ENCODE measurements at places on chromosomes 7 and 10.

- DNase-seq: no peak
Measured at GRCh38 chr10:93656155-93656554, 43.8 kb downstream of the PDE6C start.

DNA sequence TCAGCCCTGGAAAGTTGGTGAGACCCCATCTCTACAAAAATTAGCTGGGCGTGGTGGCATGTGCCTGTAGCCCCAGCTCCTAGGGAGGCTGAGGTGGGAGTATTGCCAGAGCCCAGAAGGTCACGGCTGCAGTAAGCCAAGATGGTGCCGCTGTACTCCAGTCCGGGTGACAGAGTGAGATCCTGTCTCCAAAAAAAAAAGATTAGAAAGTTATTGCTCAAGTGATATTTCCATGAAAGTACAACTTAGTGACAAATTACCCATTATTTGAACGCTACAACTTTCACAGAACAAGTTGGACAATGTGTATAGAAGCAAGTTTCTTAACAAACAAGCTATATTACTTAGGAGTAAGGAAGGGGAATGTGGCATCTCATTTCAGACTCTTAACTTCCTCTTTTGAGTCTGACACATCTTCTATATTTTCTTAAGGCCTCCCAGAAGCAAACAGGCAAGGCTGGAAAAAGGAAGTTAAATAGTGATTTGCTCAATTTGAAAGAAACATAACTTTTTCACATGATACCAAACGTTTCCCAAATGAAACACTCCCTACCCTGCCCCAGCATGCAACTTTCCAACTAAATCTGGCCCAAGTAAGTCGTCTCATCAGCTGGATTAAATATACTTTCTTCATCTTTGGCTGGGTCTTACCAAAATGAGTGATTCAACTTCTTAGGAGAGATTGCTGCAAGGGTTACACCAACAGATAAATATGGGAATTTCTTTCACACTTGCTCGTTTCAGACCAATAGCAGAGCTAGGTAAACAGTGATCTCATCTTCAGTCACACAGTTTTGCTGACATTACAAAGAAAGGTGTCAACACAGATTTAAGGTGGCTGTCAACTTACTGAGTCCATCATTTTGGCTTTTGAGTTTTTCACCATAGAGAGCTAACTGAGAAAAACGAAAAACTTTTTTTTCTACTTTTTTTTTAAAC is 66.3 kb upstream of the KLF6 start:
- no peak for DNase-seq

GRCh38 chr7:157780312-157780711 is 443.5 kb downstream of the DNAJB6 start:
- no peak for DNase-seq

- no peak for DNase-seq
Measured at GRCh38 chr7:143252006-143252405, 11.2 kb upstream of the GSTK1 start.

DNA sequence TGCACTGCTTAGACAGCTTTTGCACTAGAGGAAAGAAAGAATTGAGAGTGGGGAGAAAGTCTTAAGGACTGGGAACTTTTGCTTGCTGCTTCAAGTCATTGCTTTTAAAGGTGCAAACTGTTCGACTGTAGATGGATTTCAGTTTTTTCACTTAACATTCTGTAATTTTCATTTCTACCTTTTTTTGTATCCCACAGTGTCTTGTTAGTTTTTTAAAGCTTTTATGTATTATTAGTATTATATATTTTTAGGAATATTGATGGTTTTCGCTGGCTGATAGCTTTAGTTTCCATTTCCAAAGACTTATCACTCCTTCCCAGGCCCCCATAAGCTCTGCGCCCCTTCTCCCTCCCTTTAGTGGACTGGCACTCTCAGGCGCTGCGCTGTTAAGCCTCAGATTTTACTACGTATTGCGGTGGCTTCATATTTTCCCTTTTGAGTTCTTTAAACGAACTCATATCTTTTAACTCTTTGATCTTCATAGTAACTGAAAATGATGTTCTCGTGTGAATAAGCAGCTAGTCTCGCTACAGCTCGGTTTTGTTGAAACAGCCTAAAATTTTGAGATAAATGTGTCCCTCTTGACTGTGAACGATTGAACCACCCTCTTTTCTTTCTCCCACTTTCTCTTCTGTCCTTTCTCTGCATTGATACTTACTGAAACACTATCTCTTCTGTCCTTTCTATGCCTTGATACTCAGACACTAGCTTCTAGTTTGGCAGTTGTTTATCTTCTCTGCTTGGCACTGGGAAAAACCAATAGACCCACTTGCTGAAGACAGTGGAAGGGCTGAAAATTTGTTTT is 2.5 kb upstream of the ETV1 start:
- DNase-seq: no peak

- no peak for DNase-seq
Measured at GRCh38 chr7:159231017-159231416, 86.3 kb upstream of the VIPR2 start.

GRCh38 chr7:149770728-149771636 is 2.4 kb downstream of the ZNF467 start:
- DNase-seq: no peak

DNA sequence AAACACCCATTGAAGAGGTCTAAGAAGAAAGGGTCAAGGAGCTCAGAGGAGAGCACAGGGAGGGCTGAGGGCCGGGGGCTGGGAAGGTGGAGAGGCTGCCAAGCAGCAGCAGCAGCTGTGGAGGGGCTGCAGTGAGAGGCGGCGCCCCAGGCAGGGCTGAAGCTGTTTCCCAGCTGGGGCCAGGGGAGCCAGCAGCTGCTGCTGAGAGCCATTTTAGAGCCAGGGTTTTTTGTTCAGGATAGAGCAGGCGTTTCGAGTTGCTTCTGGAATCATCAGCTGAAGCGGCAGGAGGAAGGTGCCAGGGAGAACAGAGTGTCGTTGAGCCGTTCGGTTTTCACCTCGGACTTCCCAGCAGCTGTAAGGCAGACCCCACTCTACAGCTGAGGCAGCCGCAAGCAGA is 62.7 kb downstream of the LANCL2 start:
- no peak for DNase-seq

DNA sequence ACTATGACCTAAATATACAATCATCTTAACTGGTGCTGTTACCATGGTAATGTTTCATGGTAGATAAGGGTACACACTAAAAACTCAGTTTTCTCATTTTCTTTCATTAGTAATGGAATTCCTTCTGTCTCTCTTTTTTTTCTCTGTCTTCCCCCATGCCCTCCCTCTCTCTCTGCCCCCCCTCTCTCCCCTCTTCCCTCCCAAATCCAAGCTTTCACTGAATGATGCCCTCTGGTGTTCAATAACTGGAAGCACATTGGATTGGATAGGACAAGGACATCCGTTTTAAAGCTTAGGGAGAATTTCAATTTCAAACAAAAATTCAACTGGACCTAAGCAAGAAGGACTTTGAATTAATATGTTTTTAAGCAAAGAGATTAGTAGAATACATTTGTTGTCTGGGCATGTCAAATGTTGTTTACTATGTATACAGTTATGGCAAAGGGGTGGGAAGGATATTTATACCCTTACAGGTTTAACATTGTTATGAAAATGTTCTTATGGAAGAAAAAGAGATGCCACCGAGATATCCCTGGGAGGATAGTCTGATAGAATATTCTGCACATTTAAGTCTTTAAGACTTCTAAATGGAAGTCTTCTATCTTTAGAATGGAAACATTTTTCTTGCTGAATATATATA is 6.1 kb downstream of the CHRM2 start:
- no peak for DNase-seq

DNA sequence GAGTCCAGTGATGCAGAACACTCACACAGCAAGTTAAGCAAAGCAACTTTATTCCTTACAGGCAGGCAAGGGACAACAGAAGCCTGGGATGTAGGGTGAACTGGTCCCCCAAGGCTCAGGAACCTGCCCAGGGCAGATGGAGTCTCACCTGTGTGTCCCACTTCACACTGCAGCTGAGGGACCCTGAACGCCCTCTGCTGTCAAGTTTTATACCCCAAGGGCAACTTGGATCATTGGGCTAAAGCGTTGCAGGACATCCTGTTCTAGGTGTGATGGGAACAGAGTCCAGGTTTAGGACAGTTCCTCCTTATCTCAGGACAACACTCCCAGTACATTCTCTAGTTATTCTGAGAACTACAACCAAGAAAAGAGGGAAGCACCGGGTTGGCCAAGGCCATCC is 49.5 kb upstream of the ZNF746 start:
- DNase-seq: no peak

GRCh38 chr7:94244760-94245159 is 149.9 kb upstream of the COL1A2 start:
- DNase-seq: no peak

GRCh38 chr7:139994356-139994755 is 68.4 kb downstream of the PARP12 start:
- no peak for DNase-seq

GRCh38 chr10:50679149-50679548 is 55.4 kb upstream of the SGMS1 start:
- no peak for DNase-seq

DNA sequence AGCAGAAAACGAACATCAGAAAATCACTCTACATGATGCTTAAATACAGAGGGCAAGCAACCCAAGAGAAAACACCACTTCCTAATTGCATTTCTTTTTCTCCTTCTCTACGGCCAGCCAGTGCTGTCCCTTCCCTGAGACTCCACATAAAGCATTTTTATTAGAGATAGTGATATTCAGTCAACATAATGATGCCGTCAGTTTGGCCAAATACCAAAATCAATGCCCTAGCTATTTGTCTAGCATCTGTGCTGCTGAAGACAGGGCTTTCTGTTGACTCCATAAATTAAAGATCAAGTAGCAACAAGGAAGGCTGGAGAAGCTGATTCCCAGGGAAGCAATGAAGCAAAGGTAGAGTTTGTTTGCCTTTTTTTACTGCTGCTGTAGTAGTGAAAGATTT is 1024.9 kb downstream of the REEP3 start:
- no peak for DNase-seq

DNA sequence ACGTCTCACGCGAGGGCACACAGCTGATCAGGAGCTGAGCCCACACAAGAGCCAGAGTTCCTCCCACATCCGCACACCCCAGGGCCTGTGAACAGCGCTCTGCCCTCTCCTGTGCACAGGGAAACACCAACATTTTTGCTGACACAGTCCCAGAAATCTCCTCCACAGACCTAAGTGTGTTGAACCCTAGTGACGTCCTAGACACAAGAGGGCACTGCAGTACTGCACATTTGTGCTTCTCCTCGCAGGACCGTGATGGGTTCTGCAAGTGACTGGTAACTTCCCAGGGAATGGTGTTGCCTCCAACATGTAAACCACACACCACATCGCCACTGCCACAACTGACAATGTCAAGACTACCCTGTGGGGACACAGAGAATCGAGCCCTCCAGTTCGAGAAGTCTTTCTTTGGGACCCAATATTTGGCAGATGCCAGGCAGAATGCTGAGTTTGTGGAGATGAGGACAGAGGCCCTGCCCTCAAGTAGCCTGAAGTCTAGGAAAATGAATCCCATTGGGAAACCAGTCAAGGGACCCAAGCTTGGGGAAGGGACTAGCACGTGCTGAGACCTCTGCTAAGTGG is 170.3 kb downstream of the PAXIP1 start:
- no peak for DNase-seq

- DNase-seq: no peak
Measured at GRCh38 chr10:32393911-32394310, 47.0 kb upstream of the EPC1 start.

GRCh38 chr7:127874951-127875608 is 156.2 kb downstream of the LRRC4 start:
- DNase-seq: no peak

- DNase-seq: no peak
Measured at GRCh38 chr10:43966571-43966965, 317.9 kb upstream of the ZNF32 start.

DNA sequence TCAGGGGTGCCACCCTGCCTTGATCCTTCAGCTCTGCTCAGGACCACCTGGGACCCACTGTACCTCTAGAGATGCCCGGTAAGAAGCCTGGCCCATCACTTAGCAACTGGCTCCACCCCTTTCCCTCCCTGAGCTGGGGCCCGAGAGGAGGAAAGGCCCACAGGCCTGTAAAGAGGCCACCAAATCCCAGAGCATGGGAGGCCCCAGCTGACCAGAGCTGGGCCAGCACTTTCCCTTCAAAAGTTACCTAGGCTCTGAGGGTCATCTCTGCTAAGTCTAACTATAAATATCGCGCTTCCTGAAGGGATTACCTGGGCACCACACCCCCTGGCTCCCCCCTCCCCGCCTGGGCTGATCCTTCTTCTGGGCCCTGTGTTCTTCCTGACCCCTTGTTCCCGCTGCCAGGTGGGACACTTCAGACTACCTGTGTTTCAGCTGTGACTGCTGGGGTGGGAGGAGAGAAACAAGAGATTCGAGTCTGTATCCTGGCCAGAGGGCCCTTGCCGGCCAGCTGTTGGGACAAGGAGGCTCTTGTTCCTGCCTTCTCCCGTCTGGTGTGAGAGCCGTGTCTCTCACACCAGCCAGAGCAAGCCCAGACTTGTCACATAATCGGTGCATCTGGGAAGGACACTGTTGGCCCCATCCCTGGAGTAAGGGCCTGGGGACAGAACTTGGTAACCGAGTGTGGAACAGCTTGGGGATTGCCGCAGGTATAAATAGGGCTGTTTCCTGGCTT is 22.8 kb upstream of the ANKRD2 start:
- DNase-seq: no peak

GRCh38 chr7:98565103-98565502 is 52.0 kb upstream of the NPTX2 start:
- no peak for DNase-seq

- DNase-seq: peak; percentile 53
Measured at GRCh38 chr10:61992671-61993668, 91.5 kb downstream of the ARID5B start.

GRCh38 chr7:94701555-94701973 is 45.6 kb upstream of the SGCE start:
- DNase-seq: no peak

DNA sequence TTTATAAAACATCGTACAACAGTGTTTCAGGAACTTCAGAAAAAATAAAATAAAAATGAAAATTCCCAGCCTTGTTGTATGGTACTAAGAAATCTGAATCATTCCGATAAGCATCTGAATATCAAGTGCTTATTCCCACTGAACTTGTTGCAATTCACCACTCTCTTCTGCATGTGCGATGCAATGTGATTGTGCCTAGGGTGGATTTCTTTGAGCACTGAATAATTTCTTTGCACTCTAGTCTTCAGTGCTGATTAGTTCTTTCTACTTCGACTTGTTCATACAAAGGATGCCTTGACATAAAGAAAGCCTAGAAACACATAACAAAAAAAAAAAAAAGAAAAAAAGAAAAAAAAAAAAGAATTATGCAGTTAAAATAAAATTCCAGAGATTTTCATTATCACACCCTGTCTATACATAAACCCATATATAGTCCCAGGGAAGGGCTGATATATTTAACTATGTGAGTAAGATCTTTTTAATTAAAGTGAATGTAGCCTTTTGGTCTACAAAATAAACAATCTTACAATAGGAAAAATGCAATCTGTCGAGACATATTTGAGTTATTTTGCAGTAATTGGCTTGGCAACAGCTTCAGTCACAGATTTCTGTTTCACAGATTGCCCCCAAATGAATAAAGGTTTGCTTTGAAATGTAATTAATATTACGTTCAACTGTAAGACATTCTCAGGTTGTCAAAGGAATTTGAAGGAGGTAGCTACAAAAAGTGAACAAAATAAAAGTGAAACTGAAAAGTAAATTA is 1118.9 kb upstream of the CELF2 start:
- no peak for DNase-seq

All from activated T-helper 1 cell treated with anti-CD3 and anti-CD28 coated beads, Interleukin-2, amount 50 U/mL, for 16 hours (primary cell).